Vagina (tissue), 2 donors: ENCODE measurements at places on chromosomes 12 and 14. TPM values are rescaled to one million over a fixed set of nuclear protein-coding genes. Genes with fewer than 3 reads are reported as not detected.

DNA sequence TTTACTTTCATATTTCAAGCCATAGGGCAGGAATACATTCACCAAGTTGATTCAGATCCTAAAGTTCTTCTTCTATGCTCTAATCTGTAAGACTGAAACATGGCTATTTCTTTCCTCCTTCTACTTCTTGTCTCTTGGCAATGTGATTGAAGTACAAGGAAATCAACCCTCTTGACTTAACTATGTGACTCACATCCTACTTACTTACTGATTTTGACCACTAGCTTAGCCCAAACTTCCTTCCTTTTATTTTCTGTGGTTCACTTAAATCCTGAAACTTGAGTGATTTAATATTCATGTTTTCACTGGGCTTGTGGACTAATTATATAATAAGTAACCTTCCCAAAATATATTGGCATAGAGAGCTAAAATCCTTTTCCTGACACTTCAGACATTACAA, 111.2 kb upstream of the NOVA1 start:
- H3K4me3 ChIP-seq: no peak overlapping the region
- no peaks in the 10 kb centered on the region for H3K27me3 ChIP-seq
- no peaks in the 10 kb centered on the region for H3K4me1 ChIP-seq
- no peak for DNase-seq
- no peaks in the 10 kb centered on the region for H3K36me3 ChIP-seq

CLEC9A gene
- total RNA-seq: not detected

DNA sequence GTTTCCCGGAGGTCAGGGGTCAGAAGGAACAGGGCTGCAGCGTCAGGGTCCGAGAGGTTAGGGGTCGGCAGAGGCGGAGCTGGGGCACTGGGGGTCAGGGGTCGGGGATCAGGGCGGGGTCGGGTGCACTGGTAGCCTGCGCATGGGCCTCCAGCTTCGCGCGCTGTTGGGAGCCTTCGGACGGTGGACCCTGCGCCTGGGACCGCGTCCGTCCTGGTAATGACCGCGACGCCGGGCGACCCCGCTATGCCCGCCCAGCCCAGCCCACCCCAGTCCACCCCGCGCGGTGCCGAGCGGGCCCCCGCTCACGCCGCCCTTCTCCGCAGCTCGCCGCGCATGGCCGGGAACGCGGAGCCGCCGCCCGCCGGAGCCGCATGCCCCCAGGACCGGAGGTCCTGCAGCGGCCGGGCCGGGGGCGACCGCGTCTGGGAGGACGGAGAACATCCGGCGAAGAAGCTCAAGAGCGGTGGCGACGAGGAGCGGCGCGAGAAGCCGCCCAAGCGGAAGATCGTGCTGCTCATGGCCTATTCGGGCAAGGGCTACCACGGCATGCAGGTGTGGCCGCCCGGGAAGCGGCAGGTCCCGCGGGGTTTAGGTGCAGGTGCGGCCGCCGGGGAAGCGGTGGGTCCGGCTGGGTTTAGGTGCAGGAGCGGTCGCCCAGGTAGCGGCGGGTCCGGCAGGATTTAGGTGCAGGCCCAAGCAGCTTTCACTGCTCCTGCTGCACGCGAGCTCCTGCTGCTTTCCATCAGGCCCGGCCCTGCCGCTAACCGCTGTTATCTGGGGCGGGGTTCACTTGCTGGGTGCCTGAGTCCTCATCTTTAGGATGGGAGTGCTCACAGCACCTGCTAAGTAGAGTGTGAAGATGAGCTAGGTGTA, 743 bp downstream of the PUS1 start:
- no peaks in the 10 kb centered on the region for H3K27me3 ChIP-seq
- peak overlapping the region; percentile 89 for H3K27ac ChIP-seq
- peaks cover 24% of the 10 kb centered on the region for H3K4me1 ChIP-seq
- H3K4me3 ChIP-seq: peak overlapping the region; percentile 86

- no peaks in the 10 kb centered on the region for H3K27me3 ChIP-seq
- no peaks in the 10 kb centered on the region for H3K4me1 ChIP-seq
- H3K27ac ChIP-seq: no peak overlapping the region
Observed at GRCh38 chr14:100785338-100785615, 40.6 kb upstream of the MEG3 start.

CDC42BPB gene
- total RNA-seq: 105 TPM

AMIGO2 gene
- 20.4 TPM for total RNA-seq

DNA sequence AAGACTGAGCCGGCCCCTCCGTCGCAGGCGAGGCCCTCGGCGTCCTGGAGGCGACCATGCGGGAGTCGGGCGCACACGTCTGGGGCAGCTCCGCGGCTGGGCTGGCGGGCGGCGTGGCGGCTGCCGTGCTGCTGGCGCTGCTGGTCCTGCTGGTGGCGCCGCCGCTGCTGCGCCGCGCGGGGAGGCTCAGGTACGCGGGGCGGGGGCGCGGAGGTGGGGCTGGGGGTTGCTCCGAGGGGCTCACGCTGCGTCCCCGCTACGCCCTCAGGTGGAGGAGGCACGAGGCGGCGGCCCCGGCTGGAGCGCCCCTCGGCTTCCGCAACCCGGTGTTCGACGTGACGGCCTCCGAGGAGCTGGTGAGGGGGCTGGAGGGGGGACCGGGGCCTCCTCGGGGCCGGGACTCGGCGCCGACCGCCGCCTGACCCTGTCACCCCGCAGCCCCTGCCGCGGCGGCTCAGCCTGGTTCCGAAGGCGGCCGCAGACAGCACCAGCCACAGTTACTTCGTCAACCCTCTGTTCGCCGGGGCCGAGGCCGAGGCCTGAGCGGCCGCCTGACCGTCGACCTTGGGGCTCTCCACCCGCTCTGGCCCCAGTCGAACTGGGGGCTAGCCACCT, 7.8 kb downstream of the AMN start:
- no peaks in the 10 kb centered on the region for H3K36me3 ChIP-seq
- DNase-seq: no peak
- H3K4me3 ChIP-seq: peak overlapping the region; percentile 45
- H3K27me3 ChIP-seq: no peaks in the 10 kb centered on the region

DNA sequence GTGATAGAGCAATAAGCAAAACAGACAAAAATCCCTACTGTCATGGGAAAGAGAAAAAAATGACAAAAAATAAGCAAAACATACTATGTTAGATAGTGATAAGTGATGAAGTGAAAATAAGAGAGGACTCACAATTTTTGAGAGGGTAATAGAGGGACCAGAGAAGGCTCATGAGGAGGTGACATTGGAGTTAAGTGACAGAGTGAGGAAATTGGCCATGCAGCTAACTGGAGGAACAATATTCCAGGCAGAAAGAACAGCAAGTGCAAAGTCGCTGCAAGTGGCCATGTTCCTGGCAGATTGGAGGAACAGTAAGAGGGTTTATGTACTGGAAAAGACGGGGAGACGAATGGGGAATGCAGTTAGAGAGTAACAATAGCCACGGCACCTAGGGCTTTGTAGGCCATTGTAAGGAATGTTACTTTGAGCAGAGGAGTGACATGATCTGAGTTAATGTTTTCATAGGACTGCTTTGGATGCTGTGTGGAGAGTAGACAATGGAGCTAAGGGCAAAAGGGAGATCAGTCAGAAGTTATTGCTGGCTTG, 1.4 kb upstream of the SAV1 start:
- no peaks in the 10 kb centered on the region for H3K36me3 ChIP-seq
- H3K27me3 ChIP-seq: no peaks in the 10 kb centered on the region
- no peak overlapping the region for H3K4me3 ChIP-seq
- peaks cover 21% of the 10 kb centered on the region for H3K4me1 ChIP-seq
- DNase-seq: no peak

- no peak overlapping the region for H3K27ac ChIP-seq
- H3K4me1 ChIP-seq: no peaks in the 10 kb centered on the region
- no peaks in the 10 kb centered on the region for H3K36me3 ChIP-seq
- no peaks in the 10 kb centered on the region for H3K27me3 ChIP-seq
- H3K4me3 ChIP-seq: no peak overlapping the region
- no peak for DNase-seq
Observed at GRCh38 chr12:86574143-86574542, 318.0 kb upstream of the MGAT4C start.

DNA sequence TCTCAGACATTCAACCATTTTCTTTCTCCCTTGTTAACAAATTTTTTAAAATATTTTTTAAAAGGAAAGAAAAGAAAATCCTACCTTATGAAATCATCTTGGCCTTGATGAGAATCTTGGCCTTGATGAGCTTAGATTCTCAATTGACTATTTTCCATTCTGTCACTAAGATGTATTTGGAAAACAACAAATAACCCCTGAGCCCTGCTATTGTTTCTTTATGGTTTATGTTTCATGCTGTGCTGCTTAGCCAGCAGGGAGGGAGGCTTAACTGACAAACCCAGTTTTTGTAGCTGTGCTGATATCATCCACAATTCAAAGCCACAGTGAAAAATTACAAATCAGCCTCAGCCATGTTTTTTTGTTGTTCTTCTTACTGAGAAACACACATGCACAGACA, 404.1 kb downstream of the RAD51B start:
- no peaks in the 10 kb centered on the region for H3K4me1 ChIP-seq
- no peak overlapping the region for H3K27ac ChIP-seq
- no peak for DNase-seq

DNA sequence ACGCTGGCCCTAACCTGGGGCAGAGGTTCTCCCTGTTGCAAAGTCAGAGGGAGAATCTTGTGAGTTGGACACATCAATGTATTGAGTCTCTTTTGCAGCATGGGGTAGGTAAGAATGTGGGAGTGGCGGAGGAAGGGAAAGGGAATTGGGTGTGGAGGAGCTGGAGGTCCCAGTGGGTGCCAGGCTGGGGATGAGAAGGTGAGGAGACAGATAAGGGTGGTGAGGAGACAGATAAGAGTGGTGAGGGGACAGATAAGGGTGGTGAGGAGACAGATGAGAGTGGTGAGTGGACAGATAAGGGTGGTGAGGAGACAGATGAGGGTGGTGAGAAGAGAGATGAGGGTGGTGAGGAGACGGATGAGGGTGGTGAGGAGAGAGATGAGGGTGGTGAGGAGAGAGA, 72.9 kb upstream of the SFSWAP start:
- no peak for DNase-seq
- H3K27me3 ChIP-seq: no peaks in the 10 kb centered on the region
- no peak overlapping the region for H3K4me3 ChIP-seq
- H3K36me3 ChIP-seq: no peaks in the 10 kb centered on the region
- H3K27ac ChIP-seq: no peak overlapping the region

DNA sequence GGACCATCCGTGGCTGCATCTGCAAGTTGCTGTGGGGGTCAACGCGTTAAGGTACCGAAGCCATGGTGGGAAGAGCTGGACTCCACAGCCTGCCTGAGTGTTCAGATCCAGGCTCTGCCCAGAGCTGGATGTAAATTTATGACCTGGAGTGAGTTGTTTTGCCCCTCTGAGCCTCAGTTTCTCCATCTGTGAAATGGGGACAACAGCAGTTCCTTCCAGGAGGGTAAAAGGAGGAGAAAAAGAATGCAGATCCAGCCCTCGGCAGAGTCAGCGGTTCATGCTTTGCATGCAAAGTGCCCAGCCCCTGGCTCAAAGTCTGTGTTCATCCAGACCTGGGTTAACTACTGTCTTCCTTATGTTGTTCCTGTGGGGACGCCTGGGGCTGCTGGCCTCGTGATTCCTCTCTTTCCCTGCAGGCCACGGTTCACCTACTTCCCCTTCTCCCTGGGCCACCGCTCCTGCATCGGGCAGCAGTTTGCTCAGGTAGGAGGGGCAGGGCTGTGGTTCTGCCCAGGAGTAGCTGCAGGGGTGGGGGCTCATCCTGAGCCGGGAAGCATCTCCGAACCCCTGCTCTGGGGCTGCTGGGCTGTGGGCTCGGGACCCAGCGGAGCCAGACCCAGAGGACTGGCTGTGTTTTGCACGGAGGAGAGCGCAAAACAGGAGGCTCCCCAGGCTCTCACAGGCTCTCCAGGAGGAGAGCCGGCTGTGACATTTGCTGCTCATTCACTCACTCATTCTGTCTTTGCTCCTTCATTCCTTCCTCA, 41.9 kb downstream of the CYP46A1 start:
- no peaks in the 10 kb centered on the region for H3K27me3 ChIP-seq
- no peaks in the 10 kb centered on the region for H3K36me3 ChIP-seq
- no peak overlapping the region for H3K4me3 ChIP-seq
- H3K4me1 ChIP-seq: peaks cover 12% of the 10 kb centered on the region
- H3K27ac ChIP-seq: no peak overlapping the region

GRCh38 chr12:8840938-8841633, 18.7 kb downstream of the A2ML1 start:
- no peaks in the 10 kb centered on the region for H3K36me3 ChIP-seq
- H3K27me3 ChIP-seq: no peaks in the 10 kb centered on the region
- H3K4me1 ChIP-seq: no peaks in the 10 kb centered on the region
- H3K27ac ChIP-seq: no peak overlapping the region
- no peak for DNase-seq

RIMBP2 gene
- total RNA-seq: 0.25 TPM

DNA sequence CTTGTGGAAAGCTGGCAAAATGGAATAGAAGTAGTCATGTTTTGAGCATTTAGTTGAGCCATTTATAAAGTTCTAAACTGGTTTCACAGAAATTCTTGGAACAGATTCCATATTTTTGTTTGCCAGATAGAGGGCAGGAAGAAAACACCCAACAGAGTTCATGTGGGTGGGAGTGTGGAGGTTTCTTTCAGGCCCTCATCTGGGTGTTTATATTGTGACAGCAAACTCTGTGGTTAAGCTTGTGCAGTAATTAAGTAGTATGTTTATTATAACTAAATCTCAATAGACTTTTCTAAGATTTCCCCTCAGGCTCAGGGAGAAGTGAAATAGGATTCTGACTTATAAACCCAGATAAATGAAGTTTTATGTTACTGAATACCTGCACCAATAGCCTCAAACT, 57.4 kb downstream of the SPPL3 start:
- H3K4me3 ChIP-seq: no peak overlapping the region
- DNase-seq: no peak
- H3K27ac ChIP-seq: no peak overlapping the region
- no peaks in the 10 kb centered on the region for H3K27me3 ChIP-seq

ISM2 gene
- 3.9 TPM for total RNA-seq

GRCh38 chr14:33918256-33918655, 32.6 kb downstream of the EGLN3 start:
- peaks cover 8% of the 10 kb centered on the region for H3K4me1 ChIP-seq
- no peak overlapping the region for H3K27ac ChIP-seq
- no peak for DNase-seq
- no peak overlapping the region for H3K4me3 ChIP-seq

DNA sequence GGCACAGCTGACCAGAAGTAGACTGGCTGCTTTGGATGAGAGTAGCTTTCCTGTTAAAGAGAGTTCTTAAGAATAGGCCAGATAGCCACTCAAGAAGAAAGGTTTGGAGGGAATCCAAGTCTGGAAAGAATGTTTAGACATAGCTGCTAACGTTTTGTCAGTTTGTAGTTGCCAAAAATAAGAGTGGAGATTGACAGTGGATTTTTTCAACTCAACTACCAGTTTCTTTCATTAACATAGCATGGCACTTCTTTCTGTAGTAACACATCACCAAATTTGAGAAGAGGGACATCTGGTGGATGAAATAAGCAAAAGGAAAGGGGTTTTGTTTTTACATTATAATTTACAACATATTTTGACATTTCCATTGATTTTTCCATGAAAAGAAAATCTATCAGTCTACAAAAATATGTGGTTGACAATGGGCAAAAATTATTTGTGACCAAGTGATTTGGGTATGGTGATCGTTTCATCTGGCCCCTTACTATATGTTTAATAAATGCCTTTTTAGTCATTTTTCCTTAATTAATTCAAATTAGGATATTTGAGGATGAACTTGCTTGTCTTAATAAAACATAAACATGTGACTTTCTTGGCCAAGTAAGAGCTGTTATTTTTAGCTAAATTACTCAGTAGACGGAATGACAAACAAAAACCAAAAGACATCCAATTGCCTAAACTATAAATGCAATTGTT, 71.1 kb downstream of the PTPRR start:
- H3K4me1 ChIP-seq: no peaks in the 10 kb centered on the region
- H3K4me3 ChIP-seq: no peak overlapping the region
- no peaks in the 10 kb centered on the region for H3K27me3 ChIP-seq
- DNase-seq: no peak
- H3K36me3 ChIP-seq: no peaks in the 10 kb centered on the region
- H3K27ac ChIP-seq: no peak overlapping the region

- peak within 1 kb of the TSS; percentile 72 for H3K4me3 ChIP-seq
- peaks cover 21% of the 10 kb centered on the region for H3K4me1 ChIP-seq
- H3K27ac ChIP-seq: peak within 1 kb of the TSS; percentile 97
- no peaks in the 10 kb centered on the region for H3K36me3 ChIP-seq
- no peaks in the 10 kb centered on the region for H3K27me3 ChIP-seq
- DNase-seq: no peak
Observed at GRCh38 chr12:12784911-12785814, at the start of gene APOLD1. Gene APOLD1, plus strand, starts transcription at chr12:12785659. Its CDS starts 33 bp downstream, at chr12:12785692.
